ENCODE measurements at places on chromosomes 16 and 17.

DNA sequence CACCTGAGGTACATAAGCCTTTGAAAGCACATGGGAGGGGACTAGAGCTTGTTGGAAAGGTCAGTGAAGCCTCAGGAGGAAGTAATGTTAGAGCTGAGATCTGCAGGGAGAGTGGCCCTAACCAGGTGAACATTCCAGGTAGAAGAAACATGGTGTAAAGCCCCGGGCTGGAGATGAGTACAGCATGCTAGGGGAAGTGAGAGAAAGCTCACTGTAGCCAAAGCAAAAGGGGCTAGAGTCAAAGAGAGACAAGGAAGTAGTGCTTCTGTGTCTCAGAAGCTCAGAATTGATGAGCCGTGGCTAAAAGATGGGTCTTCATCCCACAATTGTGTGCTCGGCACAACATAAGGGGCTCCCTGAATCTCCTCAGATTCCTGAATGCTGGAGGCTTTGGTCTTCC is 481.8 kb downstream of the XYLT1 start:
- no peak for DNase-seq

- no peak for DNase-seq
Measured at GRCh38 chr17:79473111-79473875, 137.6 kb downstream of the RBFOX3 start.

GRCh38 chr16:57924514-57924913 is 46.4 kb downstream of the CNGB1 start:
- no peak for DNase-seq

DNA sequence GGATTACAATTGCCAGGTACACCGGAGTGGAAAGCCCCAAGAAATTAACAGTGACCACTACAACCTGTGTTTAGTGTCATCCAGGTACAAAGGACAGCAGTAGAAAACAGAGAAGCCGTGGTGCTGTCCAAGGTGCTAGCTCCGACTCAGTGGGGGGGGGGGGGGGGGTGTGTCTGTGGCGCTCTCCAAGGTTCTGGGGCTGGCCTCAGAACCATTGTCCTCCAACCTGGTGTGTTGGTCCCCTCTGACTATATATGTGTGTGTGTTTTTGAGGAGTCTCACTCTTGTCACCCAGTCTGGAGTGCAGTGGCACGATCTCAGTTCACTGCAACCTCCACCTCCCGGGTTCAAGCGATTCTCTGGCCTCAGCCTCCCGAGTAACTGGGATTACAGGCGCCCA is 5.8 kb upstream of the ZNF23 start:
- DNase-seq = peak; percentile 69

- no peak for DNase-seq
Measured at GRCh38 chr16:10824111-10824893, 5.7 kb upstream of the TVP23A start.

DNA sequence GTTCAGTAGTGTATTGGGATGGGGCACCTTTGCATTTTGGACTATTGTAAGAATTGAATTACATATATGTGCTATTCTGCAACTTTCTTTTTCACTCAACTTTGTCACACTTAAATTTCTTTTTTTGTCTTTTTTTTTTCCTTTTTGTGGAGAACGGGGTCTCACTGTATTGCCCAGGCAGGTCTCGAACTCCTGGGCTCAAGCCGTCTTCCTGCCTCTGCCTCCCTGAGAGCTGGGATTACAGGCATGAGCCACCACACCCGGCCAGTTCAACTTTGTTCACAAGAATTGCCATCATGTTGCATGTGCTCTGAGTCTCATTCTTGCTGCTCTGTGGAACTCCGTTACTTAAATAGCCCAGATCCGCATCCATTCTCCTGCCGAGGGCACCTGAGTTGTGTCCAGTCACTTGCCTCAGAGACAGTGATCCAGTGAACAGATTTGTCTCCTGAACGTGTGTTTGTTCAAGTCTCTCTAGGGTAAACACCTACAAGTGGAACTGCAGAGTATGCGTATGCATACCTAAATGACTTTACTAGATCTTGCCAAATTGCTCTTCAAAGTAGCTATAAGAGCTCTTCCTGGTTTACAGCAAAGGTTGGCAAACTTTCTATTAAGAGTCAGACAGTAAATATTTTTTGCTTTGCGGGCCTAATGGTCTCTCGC is 3.4 kb upstream of the SLC38A10 start:
- no peak for DNase-seq

DNA sequence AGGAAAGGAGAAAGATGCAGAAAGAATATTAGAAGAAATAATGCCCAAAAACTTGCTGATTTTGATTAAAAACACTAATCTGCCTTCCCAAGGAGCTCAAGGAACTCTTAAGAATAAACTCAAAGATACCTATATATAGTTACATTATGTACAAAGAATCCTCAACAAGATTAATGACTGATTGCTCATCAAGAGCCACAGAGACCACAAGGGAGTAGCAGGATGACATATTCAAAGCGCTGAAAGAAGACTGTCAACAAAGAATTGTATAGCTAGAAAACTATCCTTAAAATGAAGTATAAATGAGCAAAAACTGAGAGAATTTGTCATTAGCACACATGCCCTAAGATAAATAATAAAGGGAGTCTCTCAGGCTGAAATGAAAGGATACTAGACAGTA is 6.2 kb downstream of the LPCAT2 start:
- no peak for DNase-seq

DNA sequence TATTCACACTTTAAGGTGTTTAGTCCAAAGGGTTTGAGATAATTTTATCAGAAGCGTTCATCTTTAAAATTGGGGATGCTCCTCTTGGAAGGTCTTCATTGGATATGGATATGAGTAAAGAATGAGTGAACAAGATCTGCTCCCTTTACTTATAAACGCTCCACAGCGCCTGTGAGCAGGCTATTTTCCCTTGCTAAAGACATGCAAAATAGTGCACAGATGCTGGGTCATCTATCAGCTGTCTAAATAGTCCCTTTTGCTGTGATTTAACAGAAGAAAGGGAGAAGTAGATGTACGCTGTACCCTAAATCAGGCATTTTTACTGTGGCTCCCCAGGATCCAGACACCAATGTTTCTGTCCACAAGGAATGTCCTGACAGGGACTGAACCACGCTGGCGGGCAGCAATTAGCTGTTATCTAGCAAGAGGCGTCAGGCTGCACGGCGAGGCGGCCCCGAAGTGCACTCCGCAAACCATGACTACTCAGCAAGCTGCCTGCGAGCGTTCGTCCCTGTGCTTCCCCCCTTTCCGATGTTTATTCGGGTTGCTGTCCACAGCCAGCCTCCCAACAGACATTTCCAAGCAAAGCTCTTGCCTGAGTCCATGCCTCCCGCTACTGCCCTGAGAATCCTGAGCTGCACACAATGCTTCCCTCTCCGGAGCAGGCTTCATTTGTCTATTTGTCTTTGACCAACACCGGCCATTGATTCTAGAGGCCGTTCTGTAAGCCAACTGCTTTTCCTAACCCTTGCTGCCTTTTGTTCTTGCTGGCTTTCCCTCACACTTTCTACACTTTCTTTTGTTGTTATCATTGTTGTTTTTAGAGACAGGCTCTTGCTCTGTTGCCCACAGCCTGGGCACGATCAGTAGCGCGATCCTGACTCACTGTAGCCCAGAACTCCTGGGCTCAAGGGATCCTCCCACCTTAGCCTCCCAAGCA is 55.7 kb upstream of the CNEP1R1 start:
- peak; percentile 51 for DNase-seq

- no peak for DNase-seq
Measured at GRCh38 chr17:67555855-67556254, 161.9 kb upstream of the NOL11 start.

- DNase-seq = no peak
Measured at GRCh38 chr16:54026456-54026855, 260.1 kb downstream of the IRX3 start.

- DNase-seq = no peak
Measured at GRCh38 chr16:80580109-80580832, 39.5 kb downstream of the DYNLRB2 start.

DNA sequence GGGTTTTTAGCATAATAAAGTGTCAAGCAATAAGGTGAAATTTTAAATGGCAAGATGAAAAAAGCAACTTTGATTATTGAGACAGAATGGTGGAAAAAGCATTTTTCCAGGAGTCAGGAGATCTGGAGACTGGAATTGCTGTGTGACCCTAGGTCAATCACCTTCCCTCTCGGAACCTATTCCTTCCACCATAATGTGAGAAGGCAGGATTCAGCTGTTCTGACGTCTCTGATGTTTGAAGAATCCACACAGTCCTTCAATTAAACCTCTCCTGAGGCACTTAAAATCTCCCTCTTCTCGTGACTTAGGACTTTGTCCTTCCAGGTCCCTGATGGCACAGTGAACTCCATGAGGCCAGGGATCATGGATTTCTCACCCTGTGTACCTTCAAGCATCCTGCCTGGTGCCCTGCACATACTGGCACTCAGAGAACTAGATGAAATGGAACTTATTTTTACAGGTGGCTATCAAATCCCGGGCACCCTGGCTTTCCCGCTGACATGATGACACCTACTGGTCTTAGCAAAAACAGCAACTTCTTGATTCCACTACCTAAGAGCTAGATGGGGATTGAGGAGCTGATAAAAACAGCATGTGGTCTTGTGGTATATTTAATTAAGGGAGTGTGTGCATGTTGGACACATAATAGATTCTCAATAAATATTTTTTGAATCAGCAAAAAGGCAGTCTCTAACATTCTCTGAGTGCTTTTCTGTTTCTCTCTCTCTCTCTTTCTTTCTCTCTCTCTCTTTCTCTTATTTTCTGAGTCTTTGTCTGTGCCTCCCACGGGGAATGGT is 2.3 kb upstream of the CCDC182 start:
- peak; percentile 85 for DNase-seq

GRCh38 chr17:50354776-50355175 is 8.8 kb downstream of the XYLT2 start:
- no peak for DNase-seq

DNA sequence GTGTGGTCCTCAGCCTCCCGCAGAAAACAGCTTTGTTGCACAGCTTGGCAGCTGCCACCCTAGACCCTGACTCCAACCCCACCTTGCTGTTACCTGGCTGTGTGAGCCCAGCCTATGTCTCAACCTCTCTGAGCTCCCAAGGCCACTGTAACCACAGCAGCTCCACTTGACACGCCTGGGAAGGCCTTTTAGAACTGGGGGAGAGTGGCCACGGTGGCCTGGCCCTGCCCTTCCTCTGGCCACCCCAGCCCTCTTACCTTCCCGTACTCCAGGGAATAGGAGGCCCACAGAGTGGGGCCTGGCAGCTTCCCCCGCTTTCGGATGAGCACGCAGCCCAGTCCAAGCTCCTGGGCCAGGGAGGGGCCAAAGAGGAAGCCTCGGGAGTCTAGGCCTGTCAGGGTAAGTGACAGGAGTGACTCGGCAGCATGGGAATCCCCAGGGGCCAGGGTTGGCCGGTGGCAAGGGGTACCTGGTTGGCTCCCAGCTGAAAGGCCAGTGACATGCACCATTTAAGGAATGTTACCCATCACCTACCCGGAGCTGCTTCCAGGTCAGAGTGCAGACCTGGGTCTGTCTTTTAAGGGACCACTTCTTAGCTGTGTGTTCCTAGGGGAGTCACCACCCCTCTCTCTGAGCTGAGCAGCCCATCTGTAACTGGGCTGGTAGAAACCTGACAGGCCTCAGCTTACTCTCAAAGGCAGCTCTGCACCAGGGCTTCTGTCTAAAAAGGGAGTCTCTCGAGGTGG is 1.4 kb downstream of the APRT start:
- DNase-seq = no peak

- DNase-seq = peak; percentile 88
Measured at GRCh38 chr16:48347980-48348379, 37.2 kb downstream of the SIAH1 start.

GRCh38 chr17:58679263-58680037 is 12.4 kb downstream of the TEX14 start:
- DNase-seq = peak; percentile 19

DNA sequence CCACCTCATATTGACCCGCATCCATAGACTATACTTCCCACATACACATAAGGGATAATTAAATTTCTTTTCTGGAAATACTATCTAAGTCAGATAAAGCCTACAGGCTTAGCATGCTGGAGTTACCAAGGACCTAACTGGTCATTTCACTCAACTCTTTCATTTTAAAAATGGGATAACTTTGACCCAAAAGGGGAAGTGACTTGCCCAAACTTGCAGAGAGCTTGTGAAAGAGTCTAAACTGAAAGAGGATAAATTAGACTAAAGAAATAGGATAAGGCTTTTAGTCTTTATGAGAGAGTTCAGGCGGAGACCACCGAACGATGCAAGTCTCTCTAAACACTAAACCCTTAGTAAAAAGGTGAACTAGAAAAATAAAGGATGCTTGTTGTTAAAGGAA is 3.9 kb upstream of the KRT33A start:
- no peak for DNase-seq

Measured in eye (tissue), 1 donor.